ENCODE measurements at places on chromosomes 7 and 10.

- DNase-seq, result no peak
These were observed 30.9 kb downstream of the GRID2IP start for GRCh38 chr7:6520163-6520981.

DNA sequence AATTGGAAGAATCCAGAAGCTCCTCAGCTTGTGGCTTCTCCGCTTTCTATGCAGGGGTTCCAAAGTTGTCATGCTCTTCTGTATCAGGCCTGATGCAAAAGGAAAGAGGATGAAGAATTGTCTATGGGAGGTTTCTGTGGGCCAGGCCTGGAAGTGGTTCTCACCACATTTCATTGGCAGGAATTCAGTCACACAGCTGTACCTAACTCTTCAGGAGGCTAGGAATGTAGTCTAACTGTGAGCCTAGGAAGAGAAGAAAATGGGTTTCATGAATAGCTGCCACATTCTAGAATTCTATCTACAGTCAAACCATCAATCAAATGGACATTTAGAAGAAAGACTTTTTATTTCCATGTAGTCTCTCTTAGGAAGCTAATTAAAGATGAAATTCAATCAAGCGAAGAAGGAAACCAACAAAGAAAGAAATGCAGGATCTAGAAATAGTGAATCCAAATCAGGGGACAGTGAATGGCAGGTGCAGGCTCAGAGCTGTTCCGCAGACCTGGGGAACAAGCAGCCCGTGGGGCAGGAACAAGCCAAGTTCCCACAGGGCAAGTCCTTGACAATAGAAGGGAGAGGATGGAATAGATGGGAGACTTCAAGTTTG, 25.4 kb upstream of the USP6NL start:
- DNase-seq, result no peak

DNA sequence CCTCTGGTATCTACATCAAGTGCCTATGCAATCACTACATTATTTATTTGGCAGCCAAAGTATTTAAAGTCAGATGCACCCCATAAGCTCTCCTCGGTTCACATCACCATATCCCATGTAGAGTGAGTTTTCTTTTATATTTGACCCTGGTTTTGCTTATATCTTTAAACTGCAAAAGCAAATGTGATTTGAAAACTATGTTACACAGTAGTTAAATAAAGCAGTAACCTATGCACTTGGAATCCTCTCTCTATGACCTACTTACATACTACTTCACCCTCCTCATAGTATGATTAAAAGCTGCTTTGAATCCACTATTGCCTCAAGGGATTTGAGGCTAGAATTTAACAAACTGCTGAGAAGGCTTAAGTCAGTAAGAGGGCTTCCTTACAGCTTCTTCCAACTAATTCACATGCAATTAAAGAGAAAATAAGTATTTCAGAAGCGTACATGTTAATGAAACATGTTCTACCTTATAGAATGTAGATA, 2.2 kb upstream of the CELF2 start:
- peak; percentile 10 for DNase-seq

DNA sequence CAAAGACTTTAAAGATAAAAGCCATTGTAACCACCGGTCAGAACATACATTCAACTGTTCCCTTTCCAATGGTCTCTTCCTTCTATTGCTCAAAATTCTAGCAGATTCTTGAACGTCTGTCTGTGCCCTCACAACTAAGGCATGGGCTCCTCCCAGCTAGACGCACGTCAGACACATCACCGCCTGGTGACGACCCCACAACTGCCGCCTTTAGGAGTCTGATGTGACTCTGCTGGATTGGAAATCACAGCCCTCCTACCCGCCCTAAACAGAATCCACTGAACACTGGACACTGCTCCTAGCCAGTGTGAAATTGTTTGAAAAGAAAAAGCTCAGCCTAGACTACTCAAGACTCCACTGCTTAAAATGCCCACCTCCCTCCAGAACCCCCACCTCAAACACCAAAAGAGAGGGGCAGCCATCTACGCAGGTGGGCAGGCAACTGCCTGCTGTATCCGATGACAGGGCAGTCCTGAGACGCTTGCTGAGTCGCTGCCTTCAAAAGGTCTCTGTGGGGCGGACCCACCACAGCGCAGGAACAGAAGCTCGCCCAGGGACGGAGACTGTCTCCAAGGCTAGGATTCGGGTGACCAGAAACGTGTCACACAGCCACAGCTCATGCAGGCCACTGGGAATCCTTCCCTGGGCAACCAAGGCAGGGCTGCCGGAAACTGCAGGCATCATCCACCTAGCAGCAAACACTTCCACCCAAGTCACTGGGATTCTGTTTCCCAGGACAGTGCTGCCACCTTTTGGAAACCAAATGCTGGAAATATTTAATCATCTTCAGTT, 34.7 kb downstream of the GSDME start:
- DNase-seq, result no peak

DNA sequence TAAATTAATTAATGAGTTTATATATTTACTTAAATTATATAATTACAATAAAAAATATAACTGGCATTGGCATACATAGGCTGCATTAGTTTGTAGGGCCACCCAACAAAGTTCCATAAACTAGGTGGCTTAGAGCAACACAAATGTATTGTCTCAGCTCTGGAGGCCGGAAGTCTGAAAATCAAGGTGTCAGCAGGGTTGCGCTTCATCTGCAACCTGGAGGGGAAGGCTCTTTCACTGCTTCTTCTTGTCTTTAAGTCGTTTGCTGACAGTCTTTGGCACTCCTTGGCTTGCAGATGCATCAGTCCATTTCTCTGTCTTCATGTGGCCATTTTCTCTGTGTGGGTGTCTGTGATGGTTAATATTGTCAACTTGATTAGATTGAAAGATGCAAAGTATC, 6.1 kb upstream of the BLVRA start:
- no peak for DNase-seq

DNA sequence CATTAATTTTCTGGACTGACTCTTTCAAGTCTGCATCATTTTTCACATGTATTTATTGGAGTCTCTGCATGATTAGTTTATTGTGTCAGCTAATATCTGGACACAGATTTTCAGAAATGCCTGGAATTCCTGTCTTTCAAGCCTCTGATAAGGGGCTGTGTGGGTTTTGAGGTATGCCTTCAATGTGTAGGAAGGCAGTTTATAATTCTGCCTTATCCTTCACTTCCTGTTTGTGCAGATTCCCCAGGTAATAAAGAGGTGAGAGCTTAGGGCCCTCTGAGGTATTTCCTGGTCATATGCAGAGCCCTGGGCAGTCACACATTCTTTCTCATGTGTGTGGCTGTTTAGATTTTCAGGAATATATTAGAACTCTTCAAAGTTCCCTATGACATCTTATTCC, 79.4 kb upstream of the PRKCQ start:
- no peak for DNase-seq

DNA sequence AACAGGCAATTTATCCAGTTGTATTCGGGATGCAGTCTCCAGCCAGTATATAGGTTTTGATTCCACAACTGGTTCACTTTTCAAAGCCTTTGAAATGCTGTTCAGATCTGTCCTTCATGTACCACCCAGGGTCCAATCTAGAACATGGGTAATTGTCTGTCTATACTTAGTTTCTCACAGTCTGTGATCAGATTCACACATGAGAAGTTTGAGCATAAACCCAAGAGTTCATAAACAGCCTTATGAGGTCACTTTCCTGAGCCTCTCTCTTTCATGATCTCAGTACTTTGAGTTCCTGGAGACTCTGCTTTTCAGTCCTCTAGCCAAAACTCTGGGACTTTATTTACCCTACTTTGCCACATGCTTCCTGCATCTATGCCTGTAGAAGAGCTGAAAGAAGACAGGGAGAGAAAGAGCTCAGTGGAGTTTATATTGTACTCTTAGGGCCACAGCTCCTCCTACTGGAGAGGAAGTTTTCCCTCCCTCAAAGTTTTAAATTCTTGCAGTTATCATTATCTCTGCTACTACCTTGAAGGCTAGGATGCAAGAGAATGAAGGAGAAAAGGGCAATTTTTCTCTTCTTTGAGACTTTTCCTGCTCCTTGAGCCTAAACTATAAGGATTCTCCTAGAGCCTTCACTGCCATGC, 172.0 kb downstream of the ZEB1 start:
- no peak for DNase-seq

- DNase-seq, result no peak
These were observed 17.9 kb downstream of the RTKN2 start for GRCh38 chr10:62250594-62251198.

GRCh38 chr10:30039988-30040387, 19.4 kb downstream of the JCAD start:
- DNase-seq, result no peak

DNA sequence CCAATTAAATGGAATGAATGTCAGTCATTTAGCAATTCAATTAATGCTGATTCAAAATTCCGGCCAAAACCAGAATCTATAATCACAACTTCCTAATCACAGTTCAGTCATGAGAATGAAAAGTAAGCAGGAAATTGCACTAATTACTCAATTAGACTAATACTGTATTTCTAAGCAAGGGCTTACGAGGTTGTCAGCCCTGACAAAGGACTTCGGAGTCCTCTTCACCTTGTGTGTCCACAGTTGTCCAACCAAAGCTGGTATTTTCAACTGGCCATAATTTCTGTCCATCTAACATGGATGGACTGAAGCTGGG, 17.4 kb downstream of the CPA1 start:
- DNase-seq, result no peak

- no peak for DNase-seq
These were observed 105.2 kb downstream of the TCERG1L start for GRCh38 chr10:131206111-131206995.

DNA sequence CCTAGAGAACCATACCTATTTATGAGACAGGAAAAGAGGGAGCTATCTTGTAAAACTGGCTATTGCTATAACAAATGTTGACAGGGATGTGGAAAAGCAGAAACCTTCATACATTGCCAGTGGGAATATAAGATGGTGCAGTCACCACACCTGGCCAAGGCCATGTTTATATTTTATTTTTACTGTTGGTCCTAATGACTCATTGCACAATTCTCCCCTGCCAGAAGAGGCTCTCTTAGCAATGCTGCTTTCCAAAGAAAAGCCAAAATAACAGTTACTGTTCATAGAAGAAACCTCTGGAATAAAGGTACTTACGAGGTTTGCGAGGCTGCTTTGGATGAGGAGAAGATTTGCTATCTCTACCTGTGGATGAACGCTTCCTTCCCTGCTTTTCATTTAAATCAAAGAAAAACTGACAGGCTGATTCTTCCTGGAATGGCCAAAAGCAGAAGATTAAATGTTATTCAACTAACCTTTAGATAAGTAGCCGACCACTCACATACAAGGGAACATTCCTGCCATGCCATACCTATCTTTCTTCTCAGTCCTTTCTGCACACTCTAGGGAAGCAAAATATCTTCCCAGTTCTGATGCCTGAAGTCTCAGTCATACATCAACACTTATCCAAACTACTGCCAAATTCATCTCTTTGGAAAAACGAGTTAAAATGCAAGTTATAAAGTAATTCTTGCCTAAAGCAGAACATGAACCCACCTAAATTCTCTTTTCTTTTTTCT, 16.3 kb upstream of the CHUK start:
- DNase-seq, result no peak

Measured in DMS79 (cell line).